ENCODE measurements at places on chromosomes 1 and 21.

DNA sequence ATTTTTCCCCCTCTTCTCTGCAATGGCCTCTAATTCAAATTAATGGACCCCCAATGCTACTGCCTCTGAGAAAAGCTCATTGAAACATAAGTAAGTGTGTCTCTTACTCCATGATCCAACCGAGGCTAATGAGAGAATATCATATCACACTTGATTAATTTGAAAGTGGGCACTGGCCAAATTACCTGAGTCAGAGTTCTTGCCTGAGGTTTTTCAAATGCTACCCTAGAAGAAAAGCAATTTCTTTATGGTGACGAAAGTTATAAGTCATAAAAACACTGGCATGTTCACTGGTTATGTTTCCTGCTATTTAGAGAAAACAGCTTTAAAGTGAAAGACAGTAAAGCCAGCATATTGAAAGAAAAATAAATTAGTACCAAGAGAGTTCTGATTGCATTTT lies 368.8 kb upstream of the TMPRSS15 start:
- DNase-seq = no peak

DNA sequence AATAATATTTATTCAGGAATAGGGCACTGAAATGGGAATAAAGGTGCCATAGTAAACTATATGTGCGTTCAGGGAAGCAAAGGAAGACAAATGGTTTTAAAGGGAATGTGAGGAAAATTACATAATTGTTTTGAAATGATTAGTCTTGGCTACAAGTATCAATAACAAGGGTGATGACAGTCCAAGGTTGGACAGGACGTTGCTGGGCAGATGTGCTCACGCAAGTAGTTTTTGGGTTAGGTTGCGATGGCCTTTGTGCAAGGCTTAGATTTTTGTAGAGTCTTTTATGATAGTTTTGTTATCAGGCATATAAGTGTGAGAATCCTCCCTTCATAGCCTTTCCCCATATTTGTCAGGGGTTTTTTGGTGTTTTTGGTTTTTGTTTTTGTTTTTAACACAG lies 57.0 kb downstream of the SPATA6 start:
- DNase-seq = no peak

- DNase-seq = no peak
Observed at GRCh38 chr1:221117548-221117951, 238.3 kb downstream of the HLX start.

- DNase-seq = no peak
Observed at GRCh38 chr1:82785268-82785790, 984.6 kb downstream of the ADGRL2 start.

- no peak for DNase-seq
Observed at GRCh38 chr1:116417678-116418077, 44.6 kb downstream of the ATP1A1 start.

DNA sequence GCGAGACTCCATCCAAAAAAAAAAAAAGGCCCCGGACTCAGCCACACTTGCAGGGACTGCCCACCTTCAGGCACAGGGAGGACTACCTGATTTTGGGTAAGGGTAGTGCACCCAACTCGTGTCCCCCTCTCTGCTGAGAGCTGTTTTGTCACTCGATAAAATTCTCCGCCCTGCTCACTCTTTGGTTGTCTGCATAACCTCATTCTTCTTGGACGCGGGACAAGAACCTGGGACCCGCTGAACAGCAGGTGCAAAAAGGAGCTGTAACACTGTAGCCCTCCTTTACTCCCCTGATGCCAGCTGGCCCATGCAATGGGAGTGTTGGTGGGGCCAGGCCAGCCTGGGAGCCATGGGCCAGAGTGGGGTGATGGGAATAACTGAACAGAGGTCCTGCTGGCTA lies 10.6 kb downstream of the S100B start:
- DNase-seq = no peak

GRCh38 chr1:167739752-167740151 lies 18.0 kb downstream of the MPZL1 start:
- no peak for DNase-seq

DNA sequence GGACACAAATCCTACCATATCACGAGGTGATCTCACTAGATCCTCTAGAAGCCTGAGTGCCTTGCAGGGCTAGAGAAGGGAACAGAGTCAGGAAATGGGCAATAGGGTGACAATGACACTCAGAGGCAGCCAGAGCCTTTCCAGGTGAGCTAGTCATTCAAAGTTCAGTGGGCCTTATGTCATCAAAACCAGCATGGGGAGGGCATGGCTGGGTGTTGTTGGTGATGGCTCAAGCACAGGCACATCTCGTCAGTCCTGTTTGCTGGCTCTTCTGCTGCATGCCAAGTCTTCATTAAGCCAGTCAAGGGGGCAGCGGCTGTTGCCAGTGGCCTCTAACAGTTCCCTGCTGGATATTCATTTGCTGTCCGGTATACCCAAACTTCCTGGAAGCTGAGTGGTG lies 99.6 kb upstream of the USP24 start:
- DNase-seq = no peak

DNA sequence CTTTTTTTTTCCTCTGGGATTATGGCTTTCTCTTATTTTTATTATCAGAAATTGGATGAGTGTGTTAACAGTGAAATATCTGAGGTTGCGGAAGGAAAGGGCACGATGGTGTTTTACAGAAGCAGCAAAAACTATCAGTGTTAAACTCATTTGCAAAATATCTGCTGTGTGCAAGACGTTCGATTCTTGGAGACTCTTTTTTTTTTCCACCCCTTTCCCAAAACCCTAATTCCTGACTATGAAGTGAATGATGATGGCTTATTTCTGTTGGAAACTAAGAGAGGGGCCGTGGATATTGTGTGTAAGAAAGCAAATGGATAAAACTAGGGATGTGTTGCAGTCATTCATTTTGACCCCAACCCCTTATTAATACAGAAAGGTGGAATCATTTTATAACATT lies 677 bp downstream of the NCAM2 start:
- no peak for DNase-seq
